NCI-H1417 (cell line): ENCODE measurements at places on chromosomes 1 and 21.

GRCh38 chr1:184965944-184966860 lies 8.1 kb downstream of the NIBAN1 start:
- no peak for DNase-seq

- DNase-seq: no peak
Measured at GRCh38 chr1:238377280-238377919, 486.7 kb upstream of the ZP4 start.

DNA sequence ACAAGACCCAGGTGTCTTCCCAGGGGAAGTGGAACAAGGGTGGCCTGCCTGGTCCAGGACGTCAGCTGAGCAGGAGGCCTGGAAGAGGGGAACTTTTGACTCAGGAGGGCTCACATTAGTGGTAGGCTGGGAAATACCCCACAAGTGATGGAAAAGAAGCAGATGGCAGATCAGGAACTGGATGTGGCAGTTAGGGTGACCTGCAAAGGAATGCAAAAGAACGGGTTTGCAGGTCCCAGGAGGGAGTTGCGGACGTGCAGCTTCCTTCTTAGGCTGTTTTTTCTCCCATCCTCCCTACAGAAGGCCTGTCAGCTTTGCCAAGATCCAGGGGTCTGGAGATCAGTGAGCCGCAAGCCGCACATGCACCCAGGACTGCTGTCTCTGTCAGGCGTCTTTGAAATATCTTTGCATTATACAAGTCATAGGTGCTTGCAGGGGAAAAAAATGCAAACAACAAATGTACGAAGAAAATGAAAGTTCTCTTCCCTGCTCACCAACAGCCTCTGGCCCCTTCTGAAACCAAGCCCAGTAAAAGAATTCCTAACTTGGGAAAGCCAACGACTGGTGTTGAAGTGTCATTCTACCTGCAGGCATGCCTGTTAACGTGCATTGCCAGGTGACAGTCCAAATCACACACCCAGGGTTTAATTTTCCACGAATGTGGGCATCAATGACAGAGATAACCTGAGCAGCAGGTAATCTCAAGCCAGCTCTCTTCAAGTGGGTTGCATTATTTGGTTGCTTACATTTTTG lies 34.4 kb downstream of the NENF start:
- DNase-seq: no peak

DNA sequence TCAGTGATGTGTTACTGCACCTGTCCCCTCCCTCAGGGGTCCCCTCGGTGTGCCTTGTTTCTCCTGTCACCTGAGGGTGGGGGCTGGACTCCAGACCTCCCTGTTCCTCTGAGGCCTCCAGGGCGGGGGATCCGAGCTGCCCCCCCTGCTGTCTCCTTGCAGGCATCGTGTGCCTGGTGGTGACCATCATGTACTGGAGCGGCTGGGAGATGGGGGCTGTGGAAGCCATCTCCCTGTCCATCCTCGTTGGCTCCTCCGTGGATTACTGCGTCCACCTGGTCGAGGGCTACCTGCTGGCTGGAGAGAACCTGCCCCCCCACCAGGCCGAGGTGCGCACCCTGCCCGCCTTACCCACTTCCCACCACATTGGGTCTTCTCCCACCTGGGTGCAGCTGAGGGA lies 56.4 kb downstream of the DISP3 start:
- no peak for DNase-seq

DNA sequence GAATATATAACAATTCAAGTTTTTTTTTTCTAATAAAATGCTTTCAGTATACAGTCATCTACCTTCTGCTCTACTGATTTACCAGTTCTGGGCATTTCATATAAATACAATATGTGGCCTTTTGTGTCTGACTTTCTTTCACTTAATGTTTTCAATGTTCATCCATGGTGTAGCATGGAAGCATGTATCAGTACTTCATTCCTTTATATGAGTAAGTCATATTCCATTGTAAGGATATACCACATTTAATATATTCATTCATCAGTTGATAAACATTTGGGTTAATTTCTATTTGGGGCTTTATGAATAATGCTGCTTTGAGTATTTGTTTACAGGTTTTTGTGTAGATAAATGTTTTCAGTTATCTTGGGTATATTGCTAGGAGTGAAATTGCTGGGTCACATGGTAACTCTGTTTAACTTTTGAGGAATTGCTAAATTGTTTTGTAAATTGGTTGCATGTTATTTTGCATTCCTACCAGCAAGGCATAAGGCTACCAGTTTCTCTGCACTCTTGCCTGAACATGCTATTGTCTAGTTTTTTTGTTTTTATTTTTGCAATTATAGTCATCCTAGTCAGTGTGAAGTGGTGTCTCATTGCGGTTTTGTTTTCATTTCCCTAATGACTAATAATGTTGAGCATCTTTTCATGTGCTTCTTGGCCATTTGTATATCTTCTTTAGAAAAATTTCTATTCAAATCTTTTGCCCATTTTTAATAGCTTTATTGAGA lies 206.1 kb downstream of the TM2D1 start:
- no peak for DNase-seq

DNA sequence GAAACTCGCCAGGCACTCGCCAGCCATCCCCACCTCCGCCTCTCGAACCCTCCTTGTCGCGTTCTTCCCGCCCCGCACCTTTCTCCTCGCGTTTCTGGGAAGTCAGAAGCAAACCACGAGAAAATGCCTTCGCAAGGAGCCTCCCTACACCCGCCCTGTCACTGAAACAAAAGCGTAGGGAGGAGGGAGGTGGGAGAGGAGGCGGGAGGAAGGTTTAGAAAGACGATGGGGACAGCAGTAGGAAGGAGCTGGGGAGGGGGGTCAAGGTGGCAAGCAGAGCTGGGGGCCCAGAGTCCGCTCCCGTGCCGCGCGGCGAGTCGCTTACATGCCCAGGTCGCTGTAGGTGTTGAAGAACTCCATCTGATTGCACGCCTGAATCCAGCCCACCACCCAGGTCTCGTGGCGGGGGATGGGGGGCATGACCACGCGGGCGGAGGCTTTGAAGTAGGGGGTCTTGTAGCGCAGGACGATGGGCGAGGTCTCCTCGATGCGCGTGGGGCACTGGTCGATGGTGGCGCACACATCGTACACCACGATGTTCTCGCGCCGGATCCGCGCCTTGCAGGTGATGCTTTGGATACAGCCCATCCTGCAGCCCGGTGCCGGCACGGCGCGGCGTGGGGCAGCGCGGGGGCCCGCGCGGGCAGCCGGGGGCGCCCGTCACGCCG lies 1.0 kb downstream of the FAM78B start:
- no peak for DNase-seq

DNA sequence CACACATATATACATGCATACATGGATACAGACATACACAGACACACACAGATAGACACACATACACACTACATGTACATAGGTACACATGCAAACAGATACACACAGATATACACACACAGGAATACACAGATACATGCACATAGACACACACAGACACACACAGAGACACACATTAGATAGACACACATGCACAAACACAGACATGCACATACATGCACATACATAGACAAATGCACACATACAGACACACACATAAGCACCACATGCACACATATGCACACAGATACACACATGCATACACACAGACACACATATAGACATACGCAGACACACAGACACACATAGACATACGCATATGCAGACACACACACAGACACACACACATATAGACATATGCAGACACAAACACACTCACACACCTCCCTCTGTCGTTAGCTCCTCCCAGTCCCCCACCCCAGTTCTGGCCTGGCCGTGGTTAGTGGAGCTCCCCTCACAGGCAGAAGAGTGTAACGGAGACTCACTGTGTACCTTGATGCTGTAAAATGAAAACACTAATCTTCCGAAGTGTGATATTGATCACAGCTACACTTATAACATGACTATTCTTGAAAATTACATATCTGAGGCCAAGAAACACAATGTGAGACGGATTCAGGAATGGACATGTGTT lies 7.6 kb downstream of the UBASH3A start:
- DNase-seq: no peak

- peak; percentile 94 for DNase-seq
Measured at GRCh38 chr21:44681861-44682579, at the start of gene KRTAP12-1. Gene KRTAP12-1, minus strand, starts transcription at chr21:44682163. Its CDS starts 40 bp downstream, at chr21:44682123.

DNA sequence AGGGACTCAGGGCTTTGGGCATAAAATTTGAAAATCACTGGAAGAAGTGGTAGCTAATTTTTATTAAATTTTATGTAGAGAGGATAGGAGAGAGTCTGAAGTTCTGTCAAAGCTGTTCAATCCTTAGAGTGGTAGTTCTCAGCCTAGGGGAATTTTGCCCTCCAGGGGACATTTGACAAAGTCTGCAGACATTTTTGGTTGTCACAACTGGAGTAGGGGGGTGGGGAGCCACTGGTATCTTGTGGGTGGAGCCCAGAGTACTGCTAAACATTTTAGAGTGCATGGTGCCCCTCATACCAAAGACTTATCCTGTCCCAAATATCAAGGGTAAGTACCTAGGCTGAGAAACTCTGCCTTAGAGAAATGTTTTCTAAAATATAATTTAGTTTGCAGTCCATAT lies 30.2 kb downstream of the RASAL2 start:
- DNase-seq: no peak

DNA sequence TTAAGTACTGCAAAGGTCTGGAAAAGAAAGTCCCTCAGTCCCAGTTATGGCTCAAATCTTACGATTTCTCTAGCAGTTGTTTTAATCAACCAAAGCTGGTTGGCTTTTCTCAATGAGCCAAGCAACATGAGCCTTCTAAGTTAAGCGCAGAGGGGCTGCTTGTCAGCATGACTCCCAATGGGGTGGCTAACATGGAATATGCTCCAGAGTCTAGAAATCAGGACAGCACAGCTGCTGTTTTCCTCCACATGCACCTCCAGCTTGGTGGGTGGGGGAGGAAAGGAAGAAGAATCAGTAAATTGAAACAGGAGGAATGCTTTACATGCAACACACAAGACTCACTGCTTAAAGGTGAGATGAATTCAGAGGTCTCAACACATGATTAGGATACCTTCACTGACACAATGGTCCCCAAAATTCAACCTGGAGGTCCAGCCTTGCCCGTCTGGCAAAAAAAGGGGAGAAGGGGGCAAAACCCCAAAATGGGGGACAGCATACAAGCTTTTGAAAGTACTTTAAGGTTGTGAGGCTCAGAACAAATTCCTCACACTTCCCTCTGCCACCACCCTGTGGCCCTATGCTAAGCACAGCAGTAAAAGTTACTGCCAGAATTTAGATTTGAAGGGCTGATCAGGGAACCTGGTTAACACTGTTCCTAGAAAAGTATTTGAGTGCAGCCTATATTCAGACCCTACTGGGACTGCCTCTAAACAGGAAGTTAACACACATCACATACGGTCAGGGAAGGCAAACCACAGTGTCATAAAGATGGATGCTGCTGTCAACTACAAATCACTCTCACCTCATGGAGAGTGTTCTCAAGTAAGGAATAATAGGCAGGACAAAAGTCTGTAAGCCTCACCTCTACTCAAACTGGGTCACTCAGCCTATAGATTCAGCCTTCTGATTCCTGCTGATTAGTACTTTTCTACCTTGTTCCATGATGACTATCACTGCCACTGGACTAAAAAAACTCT lies 2.6 kb downstream of the GATAD2B start:
- DNase-seq: no peak

- no peak for DNase-seq
Measured at GRCh38 chr1:206722751-206723461, 38.2 kb downstream of the MAPKAPK2 start.

- DNase-seq: no peak
Measured at GRCh38 chr21:25462517-25462971, 144.7 kb downstream of the MRPL39 start.

DNA sequence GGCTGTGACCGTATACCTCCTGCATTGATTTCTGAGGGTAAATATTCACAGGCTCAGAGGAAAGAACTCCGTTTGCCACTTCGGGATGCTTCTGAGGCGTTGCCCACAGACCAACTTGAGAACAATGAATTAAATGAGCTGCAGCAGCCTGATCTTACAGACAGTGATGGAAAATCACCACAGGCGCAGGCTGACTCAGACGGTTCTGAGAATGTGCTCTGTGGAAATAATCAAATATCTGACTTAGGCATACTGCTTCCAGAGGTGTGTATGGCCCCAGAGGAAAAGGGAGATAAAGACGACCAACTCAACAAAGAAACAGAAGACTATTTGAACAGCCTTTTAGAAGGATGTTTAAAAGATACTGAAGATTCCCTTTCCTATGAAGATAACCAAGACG lies 76.7 kb upstream of the SCCPDH start:
- no peak for DNase-seq

DNA sequence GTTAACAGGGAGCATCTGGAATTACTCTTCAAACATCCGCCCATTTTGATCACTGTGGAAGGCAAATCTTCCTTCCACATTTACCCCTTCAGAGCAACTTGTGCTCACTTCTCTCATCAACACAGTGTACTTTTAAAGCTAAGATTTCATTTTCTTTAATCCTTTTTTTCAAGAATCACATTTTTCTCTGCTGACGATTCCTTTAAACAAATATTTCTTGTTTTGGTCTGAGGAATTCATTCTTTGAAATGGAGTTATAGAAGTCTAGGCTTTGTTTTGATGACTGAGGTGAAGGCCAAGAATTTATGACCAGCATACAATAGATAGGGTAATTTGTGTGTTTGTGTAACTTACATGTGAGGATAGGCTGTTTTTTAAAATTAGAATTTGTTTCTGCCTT lies 25.6 kb downstream of the LRRC42 start:
- no peak for DNase-seq

DNA sequence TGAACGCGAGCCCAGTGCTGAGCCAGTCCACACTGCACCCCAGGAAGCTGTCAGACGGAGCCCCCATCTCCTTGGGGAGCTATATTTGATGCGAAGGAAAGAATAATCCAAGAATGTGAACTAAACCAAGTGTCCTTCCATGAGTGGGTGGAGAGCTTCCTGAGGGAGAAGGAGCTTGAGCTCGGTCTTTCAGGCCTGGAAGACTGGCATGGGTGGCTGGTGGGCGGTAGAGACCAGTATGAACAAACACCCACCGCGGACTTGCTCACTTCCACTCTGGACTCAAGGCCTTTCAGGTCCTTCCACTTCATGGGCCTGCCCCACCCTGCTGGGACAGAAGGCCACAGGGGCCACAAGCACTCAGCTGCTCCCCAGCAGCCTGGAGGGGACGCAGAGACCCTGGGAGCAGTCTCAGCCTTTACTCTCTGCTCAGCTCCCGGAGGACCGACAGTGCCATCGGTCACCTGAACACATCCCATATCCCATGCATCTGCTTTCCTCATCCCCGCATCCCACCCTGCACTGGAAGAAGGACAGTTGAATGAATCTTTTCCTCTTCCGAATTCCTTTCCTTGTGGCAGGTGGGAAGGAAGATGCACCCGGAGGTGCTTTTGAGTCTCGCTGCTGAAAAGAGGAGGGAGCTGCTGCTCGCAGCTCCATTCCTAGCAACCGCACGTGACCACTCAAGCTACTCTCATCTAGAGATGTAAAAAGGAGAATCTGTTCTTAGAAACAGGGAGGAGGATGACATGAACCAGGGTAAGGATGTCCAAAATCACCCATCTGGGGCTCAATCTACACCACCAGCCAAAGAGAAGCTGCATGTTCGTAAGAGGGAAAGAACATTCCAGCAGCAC lies 92.3 kb downstream of the PGBD5 start:
- DNase-seq: no peak
